ENCODE measurements at places on chromosomes 1 and 21.

- no peak for DNase-seq
Measured at GRCh38 chr1:204382714-204383083, 23.0 kb upstream of the PLEKHA6 start.

GRCh38 chr1:17066361-17067068 lies 12.7 kb upstream of the SDHB start:
- no peak for DNase-seq

DNA sequence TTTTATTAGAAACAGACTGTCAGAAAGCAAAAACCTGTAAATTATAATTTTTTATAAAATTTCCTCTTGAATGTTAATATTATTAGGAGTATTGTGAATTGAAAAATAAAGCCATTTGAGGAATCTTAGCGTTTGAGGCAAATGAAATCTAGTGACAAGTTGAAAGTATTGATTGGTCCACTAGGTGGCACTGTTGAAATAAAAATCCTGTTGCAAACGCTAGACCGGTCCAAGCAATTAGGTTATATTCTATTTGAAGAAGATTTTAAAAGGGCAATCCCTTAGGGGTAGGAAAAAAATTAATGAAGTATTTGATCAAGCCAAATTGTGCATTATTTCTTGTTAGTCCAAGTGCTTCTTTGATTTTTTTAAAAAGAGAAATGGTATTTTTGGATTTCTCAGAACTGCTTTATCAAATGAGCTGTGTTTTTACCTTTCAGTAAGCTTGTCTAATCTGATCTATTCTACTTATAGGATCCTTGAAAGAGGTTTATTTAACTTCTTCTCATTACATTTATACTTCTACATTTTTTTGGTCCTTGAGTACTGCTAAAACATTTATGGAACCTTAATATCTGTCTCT lies 57.7 kb downstream of the ATG4C start:
- DNase-seq = no peak

DNA sequence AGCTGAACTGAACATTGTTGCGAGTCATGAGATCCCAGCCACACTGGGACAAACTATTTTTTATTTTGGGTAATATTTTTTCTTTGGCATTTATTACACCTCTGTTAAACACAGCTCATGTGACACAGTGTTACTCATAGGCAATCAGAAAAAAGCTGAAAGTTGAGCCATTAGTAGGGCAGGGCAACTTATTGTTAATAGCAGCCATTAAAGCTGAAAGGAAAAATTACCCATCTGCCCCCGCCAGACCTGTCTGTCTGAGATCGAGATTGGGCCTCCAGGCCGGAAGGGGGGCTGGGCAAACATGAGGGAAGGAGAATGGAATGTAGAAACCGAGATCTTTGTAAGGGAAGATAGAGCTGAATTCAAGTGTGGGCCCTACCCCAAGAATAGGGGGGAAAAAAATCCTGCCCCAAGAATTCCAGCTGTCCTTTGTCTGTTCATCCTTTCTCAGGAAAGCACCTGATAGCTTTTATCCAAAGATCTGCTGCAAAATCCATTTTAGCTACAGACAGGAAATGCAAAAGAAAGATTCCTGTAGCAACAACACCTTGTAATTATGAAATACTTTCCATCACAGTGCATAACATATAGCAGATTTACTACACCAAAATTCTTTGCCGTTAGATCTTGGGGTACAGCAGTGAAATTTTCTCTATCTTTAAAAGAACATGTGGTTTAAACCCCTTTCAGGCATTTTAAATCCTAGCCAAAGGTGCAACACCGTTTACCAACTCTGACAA lies 212.8 kb downstream of the PBX1 start:
- no peak for DNase-seq

DNA sequence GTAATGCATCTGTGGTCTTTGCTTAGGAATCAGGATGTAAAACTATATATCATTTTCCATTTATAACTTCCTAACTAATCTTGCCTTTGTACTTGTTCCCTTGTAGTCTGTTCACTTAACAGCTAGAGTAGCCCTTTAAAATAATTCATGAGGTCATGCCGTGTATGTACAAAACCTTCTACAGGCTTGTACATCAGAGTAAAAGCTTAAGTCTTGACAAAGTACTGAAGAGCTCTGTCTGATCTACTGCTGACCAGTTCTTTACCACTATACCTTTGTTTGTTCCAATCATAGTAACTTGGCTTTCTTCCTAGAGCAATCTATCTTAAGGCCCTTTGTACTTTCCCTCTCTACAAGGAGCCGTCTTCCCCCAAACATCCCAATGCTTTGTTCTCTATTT lies 90.7 kb upstream of the KIAA1614 start:
- no peak for DNase-seq

GRCh38 chr1:209900734-209901133 lies 37.3 kb upstream of the SYT14 start:
- no peak for DNase-seq

GRCh38 chr1:45152126-45152525 lies 54.3 kb downstream of the ZSWIM5 start:
- no peak for DNase-seq

All from stimulated activated CD8-positive, alpha-beta memory T cell treated with anti-CD3 and anti-CD28 coated beads, Interleukin-12 subunit alpha, Interleukin-12 subunit beta, amount 100 ng/mL, for 4 hours (primary cell).